ENCODE measurements at places on chromosomes 1 and 21. TPM values are rescaled to one million over a fixed set of nuclear protein-coding genes. Genes with fewer than 3 reads are reported as not detected.

RIMKLA gene
- total RNA-seq, result under 0.01 TPM

SELL gene
- 0.65 TPM for total RNA-seq

HAO2 gene
- total RNA-seq, result not detected

WDR64 gene
- total RNA-seq, result not detected

RNU1-1 gene
- total RNA-seq, result under 0.01 TPM

TARS2 gene
- 14.9 TPM for total RNA-seq

HEYL gene
- not detected for total RNA-seq

PIK3R3 gene
- total RNA-seq, result 5.8 TPM

TRIM46 gene
- 3.5 TPM for total RNA-seq

AK2 gene
- 170 TPM for total RNA-seq

CD101 gene
- 0.15 TPM for total RNA-seq

SPTA1 gene
- total RNA-seq, result under 0.01 TPM

DAB1 gene
- total RNA-seq, result not detected
